ENCODE measurements at places on chromosomes 2 and 18.

DNA sequence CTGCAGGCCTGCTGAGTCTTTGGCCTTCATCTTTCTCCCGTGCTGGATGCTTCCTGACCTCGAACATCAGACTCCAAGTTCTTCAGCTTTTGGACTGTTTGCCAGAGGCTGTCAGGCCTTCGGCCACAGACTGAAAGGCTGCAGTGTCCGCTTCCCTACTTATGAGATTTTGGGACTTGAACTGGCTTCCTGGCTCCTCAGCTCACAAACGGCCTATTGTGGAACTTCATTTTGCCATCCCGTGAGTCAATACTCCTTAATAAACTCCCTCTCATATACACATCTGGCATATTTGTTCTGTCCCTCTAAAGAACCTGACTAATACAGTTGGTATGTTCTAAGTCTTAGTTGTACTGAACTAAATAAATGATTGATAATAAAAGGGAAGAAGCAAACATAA is 702.8 kb upstream of the LINC00305 start:
- DNase-seq, result no peak

GRCh38 chr18:63789327-63789726 is 14.1 kb downstream of the SERPINB7 start:
- DNase-seq, result no peak

- DNase-seq, result no peak
These were observed 149.2 kb upstream of the NOSTRIN start for GRCh38 chr2:168652997-168653921.

GRCh38 chr18:21164548-21165095 is 53.0 kb upstream of the ROCK1 start:
- DNase-seq, result no peak

- DNase-seq, result no peak
These were observed 28.7 kb upstream of the SLC16A14 start for GRCh38 chr2:230097424-230097823.

GRCh38 chr2:100285691-100286090 is 36.6 kb downstream of the LONRF2 start:
- DNase-seq, result no peak

GRCh38 chr2:20282916-20283592 is 58.1 kb upstream of the SDC1 start:
- no peak for DNase-seq

DNA sequence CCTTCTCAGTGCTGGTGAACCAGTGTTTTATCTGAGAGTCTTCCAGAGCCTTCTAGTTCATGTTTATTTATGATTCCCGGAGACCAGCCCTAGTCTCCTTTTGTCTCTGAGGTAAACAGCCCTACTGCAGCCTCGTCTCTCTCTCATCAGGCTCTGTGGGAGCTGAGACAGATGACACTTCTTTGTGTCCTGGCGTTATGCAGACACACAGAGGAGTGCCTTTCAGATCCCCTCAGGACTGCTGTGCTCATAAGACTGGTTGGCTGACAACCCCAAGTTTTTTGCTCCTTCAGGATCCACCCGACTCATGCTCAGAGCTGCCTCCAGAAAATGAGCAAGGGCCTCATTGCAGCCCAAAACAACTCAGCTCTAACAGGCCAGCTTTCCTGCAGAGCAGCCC is 523.8 kb upstream of the SPHKAP start:
- no peak for DNase-seq

- DNase-seq, result no peak
These were observed 466.7 kb upstream of the FSHR start for GRCh38 chr2:49621016-49621415.

DNA sequence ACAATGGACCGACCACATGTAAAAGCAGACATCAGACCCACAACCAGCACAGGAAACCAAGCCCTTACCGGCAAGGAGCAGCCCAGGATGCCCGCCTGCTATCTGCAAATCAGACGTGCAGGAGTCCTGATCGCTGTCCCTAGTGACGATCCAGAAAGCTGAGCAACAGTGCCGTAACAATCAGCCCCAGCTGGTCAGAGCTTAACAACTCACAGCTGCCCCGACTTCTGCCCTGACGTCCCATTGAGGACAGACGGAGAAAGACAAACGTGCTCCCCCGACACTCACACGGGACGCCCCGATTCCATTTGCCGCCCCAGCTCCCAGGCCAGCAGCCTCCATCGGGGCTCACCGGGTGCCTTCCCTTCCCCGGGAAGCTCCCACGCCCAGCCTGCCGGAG is 39.8 kb upstream of the PXDN start:
- peak; percentile 77 for DNase-seq

DNA sequence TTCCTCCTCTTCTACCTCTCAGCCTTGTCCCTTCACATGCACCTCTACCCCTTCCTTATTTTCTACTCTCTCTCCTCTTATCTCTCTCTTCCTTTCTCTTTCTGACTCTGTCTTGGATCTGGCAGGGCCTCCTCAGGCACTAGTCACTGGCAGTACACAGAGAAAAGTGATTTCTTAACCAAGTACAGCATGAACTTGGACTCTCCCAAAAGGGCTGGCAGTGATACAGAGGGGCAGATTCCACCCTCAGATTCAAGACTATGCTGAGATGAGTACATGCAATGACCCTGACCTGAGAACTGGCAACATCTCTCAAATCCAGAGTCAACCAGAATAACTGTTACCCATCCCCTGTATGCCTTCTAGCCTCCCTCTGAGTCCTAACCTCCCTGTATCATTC is 4.3 kb downstream of the AOX1 start:
- DNase-seq, result peak; percentile 86

GRCh38 chr2:167430447-167430846 is 542.2 kb downstream of the XIRP2 start:
- no peak for DNase-seq

- no peak for DNase-seq
These were observed 93.5 kb upstream of the SIX3 start for GRCh38 chr2:44848026-44848425.

DNA sequence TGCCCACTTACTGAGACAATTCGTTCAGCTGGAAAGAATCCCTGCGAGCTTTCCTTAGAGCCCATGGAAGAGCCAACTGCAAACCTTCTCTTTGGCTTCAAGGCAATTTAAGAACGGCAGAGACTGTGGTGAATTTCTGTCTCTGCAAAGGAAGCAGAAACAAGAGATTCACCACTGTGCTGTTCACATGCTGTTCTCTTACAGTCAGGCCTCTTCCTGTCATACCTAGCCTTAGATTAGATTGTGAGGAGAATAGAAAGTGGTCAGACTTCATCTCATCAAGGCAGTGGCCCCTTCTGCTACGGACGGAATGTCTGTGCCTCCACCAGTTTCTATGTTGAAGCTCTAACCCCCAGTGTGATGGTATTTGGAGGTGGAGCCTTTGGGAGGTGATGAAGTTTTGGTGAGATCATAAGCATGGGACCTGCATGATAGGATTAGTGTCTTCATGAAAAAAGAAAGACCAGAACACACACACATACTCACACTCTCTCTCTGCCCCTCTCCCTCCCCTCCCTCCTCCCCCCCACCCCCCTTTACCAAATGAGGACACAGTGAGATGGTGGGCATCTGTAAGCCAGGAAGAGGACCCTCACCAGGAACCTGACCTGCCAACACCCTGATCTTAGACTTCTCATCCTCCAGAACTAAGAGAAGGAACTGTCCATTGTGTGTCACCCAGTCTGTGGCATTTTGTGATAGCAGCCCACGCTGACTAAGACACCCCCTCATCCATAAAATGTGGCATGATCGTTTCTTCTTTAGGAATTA is 45.6 kb upstream of the NRP2 start:
- no peak for DNase-seq

- no peak for DNase-seq
These were observed 77.0 kb upstream of the ZNF532 start for GRCh38 chr18:58787536-58788149.

GRCh38 chr18:74869904-74870863 is 272.5 kb downstream of the ZNF407 start:
- DNase-seq, result no peak

Data from posterior vena cava (tissue), 2 donors.